Left lobe of liver (tissue), 2 donors: ENCODE measurements at places on chromosomes 3 and 15. TPM values are rescaled to one million over a fixed set of nuclear protein-coding genes. Genes with fewer than 3 reads are reported as not detected.

Gene MEIS2
- 9.1 TPM for total RNA-seq

Gene ISLR
- 2.3 TPM for total RNA-seq

Gene SLC25A20
- 84.1 TPM for total RNA-seq

Gene ROPN1
- total RNA-seq, result not detected

Gene ALG1L2
- 0.78 TPM for total RNA-seq

DNA sequence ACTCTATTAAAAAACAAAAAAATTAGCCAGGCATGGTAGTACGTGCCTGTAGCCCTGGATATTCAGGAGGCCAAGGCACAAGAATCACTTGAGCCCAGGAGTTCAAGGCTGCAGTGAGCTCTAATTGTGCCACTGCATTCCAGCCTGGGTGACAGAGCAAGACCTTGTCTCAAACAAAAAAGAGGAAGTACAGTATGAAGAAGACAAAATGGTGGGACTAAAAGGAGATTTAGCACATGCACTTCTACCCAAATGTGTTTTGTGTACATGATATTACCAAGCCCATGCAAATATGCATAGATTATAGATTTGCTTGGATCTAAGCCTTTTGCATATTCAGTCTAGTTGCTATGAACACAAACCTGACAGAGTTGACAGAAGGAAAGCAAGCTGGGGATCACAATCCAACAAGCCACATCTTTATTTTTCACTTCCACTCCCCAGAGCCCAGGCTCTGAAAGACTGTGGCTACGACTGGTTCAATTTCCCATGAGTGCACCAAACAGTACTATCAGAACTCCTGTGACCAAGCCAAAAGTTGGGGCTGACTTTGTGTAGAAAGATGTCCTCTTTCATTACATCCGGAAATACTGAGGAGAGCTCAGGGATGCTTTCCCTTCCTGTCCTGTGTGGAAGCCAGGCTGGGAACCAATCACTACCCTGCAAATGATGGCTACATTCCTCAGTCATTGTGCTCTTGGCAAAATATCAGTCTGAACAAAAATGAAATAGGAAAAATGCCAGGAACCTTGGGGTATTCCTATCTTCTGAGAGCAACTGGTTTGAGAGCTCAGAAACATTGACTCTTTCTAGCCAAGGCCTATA is 49.4 kb downstream of the TGM4 start:
- DNase-seq, result no peak

GRCh38 chr3:98954242-98954641 is 52.7 kb upstream of the DCBLD2 start:
- no peak for DNase-seq

DNA sequence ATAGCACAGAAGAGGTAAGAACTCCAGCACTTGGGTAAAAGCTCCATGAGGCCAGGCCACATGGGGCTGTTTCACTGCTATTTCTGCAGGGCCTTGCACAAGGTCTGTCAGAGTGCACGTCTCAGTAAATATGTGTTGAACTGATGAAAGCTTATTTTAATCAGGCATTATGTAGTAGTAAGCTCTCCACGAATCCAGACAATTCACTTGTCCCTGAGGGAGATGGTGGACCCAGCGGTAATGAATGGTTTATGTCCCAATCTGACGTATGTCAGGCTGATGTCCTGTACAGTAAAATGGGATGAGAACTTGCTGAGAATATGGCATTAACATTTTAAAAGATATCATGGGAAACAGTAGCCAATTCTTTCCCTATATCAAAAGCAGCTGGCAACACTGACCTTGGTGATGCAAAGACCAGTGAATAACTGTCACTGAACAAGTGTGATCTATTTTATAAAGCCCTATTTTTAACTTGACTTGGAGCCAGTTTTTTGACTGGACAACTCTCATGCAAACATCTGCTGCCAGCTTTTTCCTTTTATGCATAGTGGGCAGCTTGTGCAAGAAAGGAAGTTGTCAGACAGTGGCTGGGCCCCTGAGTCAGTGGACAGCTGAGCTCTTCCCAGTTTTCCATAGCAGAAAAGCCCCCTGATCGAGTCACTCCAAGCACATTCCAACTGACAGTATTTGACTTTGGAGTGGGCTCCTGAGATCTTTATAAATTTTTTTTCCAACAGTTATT is 519.8 kb upstream of the MDFIC2 start:
- no peak for DNase-seq

DNA sequence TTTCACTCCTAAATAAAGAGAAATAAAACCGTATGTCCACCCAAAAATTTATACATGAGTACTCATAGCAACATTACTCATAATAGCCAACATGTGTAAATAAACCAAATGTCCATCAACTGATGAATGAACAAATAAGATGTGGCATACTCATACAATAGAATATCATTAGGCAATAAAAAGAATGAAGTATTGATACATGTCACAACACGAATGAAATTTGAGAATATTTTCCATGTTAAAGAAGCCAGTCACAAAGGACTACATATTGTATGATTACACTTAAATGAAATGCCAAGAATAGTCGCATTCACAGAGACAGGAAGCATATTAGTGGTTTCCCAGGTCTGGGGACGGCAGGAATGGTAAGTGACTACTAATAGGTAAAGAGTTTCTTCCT is 869.2 kb downstream of the IGSF11 start:
- DNase-seq, result no peak

DNA sequence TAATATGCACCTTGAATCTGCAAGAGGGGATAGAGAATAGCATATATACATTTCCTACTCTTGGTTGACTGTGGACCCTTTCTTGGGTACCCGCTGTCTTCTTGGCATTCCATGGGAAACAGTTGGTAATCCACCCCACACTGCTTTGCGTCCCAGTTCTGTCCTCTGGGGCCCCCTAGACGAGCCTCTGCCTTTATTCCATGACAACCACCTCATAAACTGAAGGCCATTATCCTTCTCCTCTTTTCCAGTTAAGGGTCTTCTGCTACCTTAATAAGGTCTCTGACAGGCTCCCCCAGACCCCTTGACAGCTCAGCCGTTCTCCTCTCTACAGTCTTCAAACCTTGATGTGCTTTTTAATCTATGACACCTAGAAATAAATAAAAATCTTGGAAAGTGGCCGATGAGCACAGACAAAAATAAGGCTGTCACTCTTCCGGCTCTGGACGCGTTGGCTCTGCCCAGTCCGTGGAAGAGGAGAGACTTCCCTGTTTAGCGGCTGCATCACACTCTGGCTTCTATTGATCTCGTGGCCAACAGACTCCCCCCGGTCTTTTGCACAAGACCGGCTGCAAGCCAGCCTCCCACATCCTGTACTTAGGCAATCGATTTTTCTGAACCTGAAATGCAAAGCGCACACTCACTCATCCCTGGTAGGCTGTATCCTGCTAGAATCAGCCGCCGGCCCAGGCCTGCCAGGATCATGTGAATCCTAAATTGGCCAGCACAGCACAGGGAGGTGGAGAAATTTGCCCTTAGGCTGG is 251.0 kb upstream of the TLE3 start:
- DNase-seq, result peak; percentile 88

- no peak for DNase-seq
Observed at GRCh38 chr3:189365609-189366564, 194.1 kb downstream of the TPRG1 start.

DNA sequence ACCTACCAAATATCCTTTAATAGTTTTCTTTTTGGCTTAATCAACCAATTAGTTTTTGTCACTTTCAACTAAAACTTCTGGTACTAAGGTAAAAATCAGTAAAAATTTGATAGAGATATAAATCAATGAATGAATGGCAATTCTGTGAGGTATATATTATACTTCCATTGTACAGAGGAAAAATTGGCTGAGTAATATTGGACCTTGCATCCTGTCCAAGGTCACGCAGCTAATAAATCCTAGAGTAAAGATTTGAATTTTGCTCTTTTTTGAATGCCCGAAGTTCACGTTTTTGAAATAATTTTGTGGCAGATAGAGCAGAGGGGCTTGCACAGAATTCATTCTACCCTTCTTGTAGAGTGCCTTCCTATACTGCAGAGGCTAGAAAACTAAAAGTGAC is 81.1 kb upstream of the ZNF280D start:
- no peak for DNase-seq
